NCI-H1694 (cell line): ENCODE measurements at places on chromosomes 5 and 9.

- DNase-seq, result no peak
Measured at GRCh38 chr5:142636093-142636492, 49.8 kb downstream of the FGF1 start.

DNA sequence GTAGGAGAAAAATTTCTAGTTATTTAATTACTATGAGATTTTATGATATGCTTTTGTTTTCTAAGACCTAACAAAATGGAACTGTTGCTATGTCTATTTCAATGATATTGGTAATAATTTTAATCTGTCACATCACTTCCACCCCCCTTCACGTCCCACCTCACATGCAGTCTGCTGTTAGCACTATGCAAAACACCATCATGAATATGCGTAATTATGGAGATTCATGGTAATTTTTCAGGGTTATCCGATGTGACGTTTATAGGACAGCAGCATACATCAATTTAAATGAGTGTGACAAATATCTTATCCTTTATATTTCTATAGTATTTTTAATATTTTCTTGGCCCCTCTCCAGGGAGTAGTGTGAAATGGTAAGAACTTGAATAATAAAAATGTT lies 283.8 kb upstream of the TMEM161B start:
- no peak for DNase-seq

DNA sequence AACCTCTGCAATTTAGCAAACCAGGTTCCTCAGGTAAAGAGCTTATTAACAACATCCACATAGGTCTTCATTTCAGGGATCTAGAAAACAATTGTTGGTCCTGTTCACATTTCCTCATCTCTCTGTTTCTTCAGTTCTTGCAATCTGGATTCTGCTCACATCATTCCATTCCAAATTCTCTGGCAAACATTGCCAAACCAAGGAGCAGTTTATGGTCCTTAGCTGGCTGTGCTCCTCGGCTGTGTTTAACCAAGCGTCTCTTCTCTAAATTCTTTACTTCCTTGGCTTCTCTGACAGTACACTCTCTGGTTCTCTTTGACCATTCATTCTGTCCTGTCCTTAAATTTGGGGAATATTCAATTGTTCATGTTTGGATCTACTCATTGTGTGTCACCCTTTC lies 65.8 kb upstream of the RANBP3L start:
- DNase-seq, result no peak

GRCh38 chr9:87630266-87630665 lies 95.7 kb upstream of the CTSL start:
- no peak for DNase-seq

- no peak for DNase-seq
Measured at GRCh38 chr5:136337039-136337625, 28.2 kb downstream of the TRPC7 start.

DNA sequence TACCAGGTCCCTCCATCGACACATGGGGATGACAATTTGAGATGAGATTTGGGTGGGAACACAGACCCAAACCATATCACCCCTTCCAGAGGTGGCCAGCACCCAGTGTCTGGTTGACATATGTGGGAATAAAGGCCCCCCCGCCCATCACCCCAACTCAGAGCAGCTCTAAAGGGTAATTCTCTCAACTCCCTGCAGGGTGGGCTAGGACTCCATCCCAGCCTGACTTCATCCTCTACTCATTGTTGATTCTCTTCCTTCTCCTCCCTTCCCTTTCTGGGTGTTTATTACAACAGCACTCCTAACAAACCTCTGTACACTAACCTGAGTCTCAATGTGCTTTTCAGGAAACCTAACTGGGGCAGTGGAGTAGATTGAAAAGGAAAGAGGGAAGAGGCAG lies 339.9 kb downstream of the ACTL7B start:
- DNase-seq, result no peak

GRCh38 chr9:77820293-77820954 lies 172.3 kb upstream of the GNA14 start:
- no peak for DNase-seq
